CD8-positive, alpha-beta memory T cell (primary cell): ENCODE measurements at places on chromosomes 16 and 17.

- peak; percentile 69 for DNase-seq
- H3K27ac ChIP-seq, result peak overlapping the region; percentile 59
- H3K4me3 ChIP-seq, result peak overlapping the region; percentile 41
- peaks cover 6% of the 10 kb centered on the region for H3K36me3 ChIP-seq
- H3K4me1 ChIP-seq, result peaks cover 77% of the 10 kb centered on the region
- H3K27me3 ChIP-seq, result no peaks in the 10 kb centered on the region
Measured at GRCh38 chr17:49218941-49219913, 8.7 kb downstream of the ABI3 start.

DNA sequence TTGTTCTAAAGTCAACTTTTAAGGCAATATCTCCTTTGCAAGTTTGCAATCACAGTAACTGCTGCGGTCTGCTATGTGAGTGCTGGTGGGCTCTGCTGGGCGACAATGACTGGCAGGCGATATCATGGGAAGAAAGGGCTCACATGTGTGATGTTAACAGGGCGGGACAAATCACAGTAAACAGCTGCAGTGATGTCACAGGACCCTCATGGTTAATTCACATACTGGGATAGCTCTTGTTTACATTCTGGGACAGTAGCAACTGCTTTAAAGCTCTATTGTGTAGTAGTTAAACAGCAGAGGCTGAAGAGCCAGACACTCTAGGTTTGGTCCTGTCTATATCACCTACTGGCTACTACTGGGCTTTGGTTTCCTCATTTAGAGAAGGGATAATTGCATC, 257.2 kb upstream of the ASIC2 start:
- no peaks in the 10 kb centered on the region for H3K4me1 ChIP-seq
- H3K27me3 ChIP-seq, result no peaks in the 10 kb centered on the region
- no peak overlapping the region for H3K4me3 ChIP-seq

GRCh38 chr17:43722870-43723665, 35.5 kb downstream of the SOST start:
- H3K27me3 ChIP-seq, result no peaks in the 10 kb centered on the region
- no peak for DNase-seq
- peaks cover 8% of the 10 kb centered on the region for H3K4me1 ChIP-seq
- H3K27ac ChIP-seq, result no peak overlapping the region

DNA sequence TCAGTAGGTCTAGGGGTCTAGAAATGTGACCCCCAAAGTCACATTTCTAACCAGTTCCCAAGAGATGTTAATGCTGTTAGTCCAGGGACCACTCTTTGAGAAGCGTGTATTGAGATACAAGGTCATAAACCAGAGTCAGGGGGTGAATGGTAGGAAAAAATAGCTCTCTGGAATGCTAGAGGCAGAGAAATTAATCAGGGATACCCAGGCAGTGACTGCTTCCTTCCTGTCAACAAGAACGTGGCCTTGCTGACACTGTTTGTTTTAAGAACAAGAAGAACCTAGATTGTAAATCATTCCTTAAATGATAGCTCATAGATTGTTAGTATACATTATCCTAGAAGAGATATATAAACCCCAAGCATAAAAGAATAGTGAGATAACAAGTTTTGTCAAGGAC, 43.8 kb downstream of the PITPNM3 start:
- no peak overlapping the region for H3K27ac ChIP-seq
- no peaks in the 10 kb centered on the region for H3K36me3 ChIP-seq
- DNase-seq, result no peak
- peaks cover 4% of the 10 kb centered on the region for H3K27me3 ChIP-seq
- H3K4me1 ChIP-seq, result no peaks in the 10 kb centered on the region

GRCh38 chr16:52812678-52813556, 239.8 kb downstream of the CHD9NB start:
- no peak for DNase-seq
- no peak overlapping the region for H3K27ac ChIP-seq
- H3K27me3 ChIP-seq, result no peaks in the 10 kb centered on the region
- no peaks in the 10 kb centered on the region for H3K4me1 ChIP-seq
- H3K4me3 ChIP-seq, result no peak overlapping the region
- H3K36me3 ChIP-seq, result no peaks in the 10 kb centered on the region

DNA sequence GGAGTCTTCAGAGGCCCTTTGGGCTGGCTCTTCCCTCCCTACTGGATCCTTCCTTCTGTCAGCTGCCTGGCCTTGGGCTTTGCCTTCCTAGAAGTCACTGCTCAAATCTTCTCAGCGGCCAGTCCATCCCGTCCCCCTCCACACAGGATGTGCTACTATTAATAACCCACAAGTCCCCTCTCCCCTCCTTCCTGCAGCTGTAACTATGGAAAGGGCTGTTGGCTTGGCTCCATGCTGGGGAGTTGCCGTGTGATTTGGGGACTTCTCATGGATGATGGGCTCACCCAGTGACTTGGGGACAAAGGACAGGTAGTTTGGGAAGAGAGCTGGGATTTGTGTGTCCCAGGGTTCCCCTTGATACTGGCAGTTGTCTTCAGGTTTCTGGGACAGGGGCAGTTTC, 19.4 kb downstream of the TMEM94 start:
- H3K4me3 ChIP-seq, result no peak overlapping the region
- H3K4me1 ChIP-seq, result no peaks in the 10 kb centered on the region
- H3K36me3 ChIP-seq, result peaks cover 20% of the 10 kb centered on the region
- no peak for DNase-seq
- H3K27me3 ChIP-seq, result no peaks in the 10 kb centered on the region

DNA sequence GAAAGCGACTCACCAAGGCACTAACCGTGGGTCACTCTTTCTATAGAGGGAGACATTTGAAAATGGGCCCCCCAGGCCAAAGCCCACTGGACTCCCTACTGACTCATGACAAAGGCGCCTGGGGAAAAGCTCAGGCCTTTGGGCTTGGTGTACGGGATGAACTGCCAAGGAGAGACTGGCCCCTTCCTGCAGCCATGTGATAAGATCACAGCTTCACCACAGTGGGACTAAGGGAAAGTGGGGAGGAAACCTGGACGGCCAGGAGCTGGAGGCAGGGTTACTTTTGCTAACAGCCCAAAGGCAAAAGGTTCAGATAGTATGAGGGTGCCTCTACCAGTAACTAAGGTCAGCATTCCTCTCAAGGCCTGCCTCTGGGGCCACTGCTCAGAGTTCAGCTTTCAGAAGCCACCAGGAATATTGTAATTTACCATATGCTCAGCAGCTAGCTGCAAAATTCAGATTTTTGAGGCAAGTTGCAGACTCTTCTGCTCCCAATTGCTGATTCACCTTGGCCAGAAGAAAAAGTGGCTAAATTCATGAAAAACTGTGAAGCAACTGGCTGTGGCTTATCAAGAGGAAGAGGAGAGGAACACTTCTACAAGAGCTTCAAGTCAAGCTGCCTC, 37.1 kb upstream of the SLC25A19 start:
- no peaks in the 10 kb centered on the region for H3K27me3 ChIP-seq
- H3K36me3 ChIP-seq, result peaks cover 16% of the 10 kb centered on the region
- H3K27ac ChIP-seq, result peak overlapping the region; percentile 11
- peaks cover 19% of the 10 kb centered on the region for H3K4me1 ChIP-seq

DNA sequence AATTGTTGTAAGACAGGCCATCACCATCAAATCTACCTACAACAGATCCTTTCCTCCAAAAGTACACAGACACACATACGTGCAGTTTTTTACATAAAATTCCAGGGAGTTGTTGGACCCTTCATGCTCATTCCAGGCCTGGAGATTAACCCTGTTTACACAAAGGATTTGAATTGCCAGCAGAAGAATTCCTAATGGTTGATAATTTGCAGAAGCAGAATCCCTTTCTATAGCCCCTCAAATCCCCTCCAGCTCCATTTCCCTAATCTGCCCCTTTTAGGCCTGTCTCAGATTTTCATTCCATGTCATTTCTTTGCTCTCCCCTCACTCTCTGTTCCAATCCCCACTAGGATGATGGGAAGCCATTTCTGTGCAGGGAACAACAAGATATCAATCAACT, 102.9 kb upstream of the TOX3 start:
- H3K27me3 ChIP-seq, result no peaks in the 10 kb centered on the region
- no peaks in the 10 kb centered on the region for H3K4me1 ChIP-seq

- no peak overlapping the region for H3K27ac ChIP-seq
- H3K36me3 ChIP-seq, result no peaks in the 10 kb centered on the region
- H3K4me1 ChIP-seq, result peaks cover 11% of the 10 kb centered on the region
- no peak for DNase-seq
- H3K4me3 ChIP-seq, result no peak overlapping the region
- no peaks in the 10 kb centered on the region for H3K27me3 ChIP-seq
Measured at GRCh38 chr17:40290629-40291280, 3.1 kb downstream of the CDC6 start.

- H3K4me3 ChIP-seq, result no peak overlapping the region
- no peak for DNase-seq
- peaks cover 16% of the 10 kb centered on the region for H3K4me1 ChIP-seq
- H3K36me3 ChIP-seq, result peaks cover 14% of the 10 kb centered on the region
- no peaks in the 10 kb centered on the region for H3K27me3 ChIP-seq
- H3K27ac ChIP-seq, result no peak overlapping the region
Measured at GRCh38 chr17:42345396-42346073, 42.7 kb downstream of the STAT3 start.
